ENCODE measurements at places on chromosomes 4 and X.
A peak's percentile ranks its signal among the peaks of the same experiment; 100 is the strongest.

DNA sequence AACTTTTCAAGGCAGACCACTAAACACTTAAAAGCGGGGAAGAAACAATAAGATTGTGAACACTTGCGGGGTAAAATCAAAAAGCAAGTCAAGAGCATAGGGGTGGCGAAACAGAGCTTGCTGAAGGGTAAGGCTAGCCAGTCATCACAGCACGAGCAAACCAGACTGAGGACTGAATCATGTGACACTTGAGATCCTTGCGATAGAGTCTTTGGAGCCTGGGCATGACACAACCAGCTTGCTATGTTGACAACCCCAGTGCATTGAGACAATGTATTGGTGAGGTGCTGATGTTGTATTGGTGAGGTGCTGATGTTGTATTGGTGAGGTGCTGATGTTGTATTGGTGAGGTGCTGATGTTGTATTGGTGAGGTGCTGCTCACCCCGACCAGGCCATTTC is 72.3 kb downstream of the SLIT2 start:
- DNase-seq: no peak

DNA sequence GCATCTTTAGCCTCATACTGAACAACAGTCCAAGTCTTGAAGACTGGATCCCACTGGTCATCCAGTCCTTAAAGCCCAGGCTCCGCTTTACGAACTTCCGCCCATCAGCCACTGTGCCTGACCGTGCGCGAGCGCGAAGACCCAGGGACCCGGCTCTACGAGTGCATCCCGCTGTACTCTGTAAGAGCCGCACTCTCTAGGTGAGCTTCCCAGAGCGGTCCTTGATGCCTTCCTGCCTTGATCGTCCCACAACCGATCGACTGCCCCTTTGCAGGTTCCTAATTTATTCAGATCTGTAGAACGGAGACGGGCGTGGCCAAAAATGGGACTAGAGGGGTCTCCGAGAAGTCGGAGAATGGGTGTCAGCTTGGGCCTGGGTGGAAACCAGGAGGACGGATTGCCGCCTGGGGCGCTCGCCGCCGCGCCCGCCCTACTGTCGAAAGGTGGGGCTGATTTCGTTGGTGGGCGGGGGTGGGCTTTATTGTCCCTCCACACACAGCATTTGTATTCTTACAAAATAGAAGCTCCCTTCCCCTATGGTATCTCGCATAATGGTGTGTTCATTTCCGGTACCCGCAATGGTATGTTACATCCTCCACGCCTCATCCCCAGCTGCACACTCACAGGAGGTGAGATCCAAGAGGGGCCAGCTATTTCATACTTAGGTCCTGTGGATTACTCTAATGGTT is 42.3 kb upstream of the FAM156A start:
- DNase-seq: no peak

DNA sequence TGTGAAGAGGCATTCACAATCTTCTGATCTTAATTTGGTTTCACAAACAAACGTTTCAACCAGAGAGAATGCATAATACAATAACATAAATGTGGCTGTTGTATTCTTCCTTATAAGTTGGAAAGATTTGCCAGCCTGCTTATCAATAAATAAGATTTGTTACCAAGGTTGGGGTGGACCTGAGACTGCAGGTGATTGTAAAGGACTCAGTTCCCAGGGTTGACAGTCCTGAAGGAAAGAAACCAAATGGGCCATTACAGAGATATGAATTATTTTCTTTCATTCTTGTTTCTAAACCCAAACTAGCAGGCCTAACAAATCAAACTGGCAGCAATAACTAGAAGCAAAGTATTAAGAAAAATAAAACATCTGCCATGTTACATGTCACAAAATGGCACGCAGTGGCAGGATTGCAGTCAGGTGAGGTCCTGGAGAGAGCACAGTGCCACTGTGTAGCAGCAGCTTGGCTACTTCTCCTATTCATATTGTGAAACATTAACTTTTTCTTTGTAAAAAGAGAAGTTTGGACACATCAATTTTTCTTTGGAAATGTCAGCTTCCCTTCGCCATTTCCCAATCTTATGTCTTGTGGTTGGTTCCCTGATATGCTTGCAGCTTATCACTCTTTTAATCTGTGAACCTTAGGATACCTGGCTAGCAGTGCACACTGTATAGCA is 133.8 kb upstream of the EMCN start:
- no peak for DNase-seq

GRCh38 chr4:94378047-94378446 is 35.4 kb upstream of the HPGDS start:
- DNase-seq: no peak

GRCh38 chrX:118356154-118356701 is 10.3 kb downstream of the WDR44 start:
- no peak for DNase-seq

GRCh38 chr4:78666830-78667258 is 109.3 kb upstream of the BMP2K start:
- no peak for DNase-seq

GRCh38 chrX:13372203-13372980 is 52.5 kb upstream of the ATXN3L start:
- DNase-seq: no peak

- DNase-seq: no peak
Measured at GRCh38 chr4:112083587-112084347, 61.5 kb upstream of the FAM241A start.

DNA sequence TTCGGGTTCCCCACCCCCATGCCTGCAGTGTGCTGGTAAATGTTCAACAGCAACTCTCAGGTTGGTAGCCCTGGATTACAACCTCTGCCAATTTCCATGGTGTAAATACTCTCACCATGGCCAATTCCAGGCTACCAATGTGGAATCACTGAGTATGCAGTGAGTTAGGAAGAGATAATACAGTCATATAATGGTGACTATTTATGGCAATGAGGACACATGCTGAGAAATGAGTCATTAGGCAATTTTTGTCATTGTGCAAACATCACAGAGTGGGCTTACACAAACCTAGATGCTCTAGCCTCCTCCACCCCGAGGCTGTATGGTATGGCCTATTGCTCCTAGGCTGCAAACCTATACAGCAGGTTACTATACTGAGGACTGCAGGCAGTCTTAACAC is 4.6 kb upstream of the CLDN24 start:
- DNase-seq: no peak

GRCh38 chrX:145735036-145735435 is 82.6 kb upstream of the SLITRK2 start:
- no peak for DNase-seq

- no peak for DNase-seq
Measured at GRCh38 chrX:92230628-92231027, 451.5 kb downstream of the PCDH11X start.

DNA sequence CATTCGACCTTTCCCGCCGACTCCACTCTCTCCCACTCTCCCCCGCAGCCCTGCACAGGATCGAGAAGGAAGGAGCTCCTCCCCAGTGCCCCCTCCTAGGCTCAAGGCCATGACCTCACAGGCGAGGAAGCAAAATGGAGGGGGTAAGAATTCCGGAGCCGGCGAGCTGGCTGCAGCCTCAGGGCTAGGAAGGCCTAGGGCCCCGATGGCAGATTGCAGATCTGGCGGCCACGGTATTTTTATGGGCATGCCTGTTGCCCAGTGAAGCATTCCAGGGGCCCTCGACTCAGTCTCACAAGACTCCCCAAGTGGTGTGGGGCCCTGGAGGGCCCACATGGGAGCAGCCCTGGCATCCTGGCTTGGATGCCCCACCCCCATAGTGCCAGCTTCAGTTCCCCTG is 942 bp upstream of the L1CAM start:
- DNase-seq: no peak

- DNase-seq: no peak
Measured at GRCh38 chrX:103483720-103484119, 35.6 kb downstream of the RAB40A start.

- peak; percentile 61 for DNase-seq
Measured at GRCh38 chr4:78776079-78776728, at the start of gene BMP2K. TSS of gene BMP2K (plus strand) at chr4:78776350. CDS start at chr4:78776544, 194 bp downstream.

DNA sequence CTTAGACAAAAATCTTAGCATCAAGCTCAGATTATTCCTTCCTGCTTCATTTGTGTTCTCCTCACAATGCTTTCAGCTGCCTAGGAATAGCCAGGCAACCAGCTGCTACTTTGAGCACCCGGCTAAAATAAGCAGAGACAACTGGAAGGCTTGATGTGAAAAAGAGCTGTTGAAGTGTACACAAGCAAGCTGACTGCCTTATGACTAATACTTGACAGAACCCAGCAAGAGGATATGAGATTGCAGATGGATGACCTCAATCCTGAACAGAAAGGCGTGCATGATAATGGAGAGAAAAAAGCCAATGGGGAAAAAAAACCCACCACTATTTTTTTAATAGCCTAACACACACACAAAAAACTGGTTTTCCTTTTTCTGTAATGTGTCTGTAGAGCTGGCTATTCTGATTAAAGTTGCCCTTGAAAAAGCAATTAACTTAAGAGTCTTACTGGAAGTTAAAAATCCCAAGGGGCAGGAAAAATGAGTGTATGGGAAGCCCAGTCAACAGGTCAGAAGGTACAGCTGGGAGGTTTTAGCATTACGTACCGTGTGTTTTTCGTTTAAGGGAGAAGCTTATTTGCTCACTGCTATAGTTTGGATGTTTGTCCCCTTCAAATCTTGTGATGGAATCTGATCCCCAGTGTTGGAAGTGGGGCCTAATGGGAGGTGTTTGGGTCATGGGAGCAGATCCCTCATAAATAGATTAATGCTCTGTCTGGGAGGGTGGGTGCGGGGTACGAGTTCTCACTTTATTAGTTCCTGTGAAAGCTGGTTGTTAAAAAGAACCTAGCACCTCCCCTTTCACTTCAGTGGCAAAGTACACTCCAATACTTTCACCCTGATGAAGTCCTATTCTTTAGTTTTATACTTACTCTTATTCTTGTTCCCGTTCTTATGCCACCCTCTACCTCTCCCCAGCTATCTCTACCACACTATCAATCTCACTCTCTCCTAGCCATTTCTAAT is 37.1 kb upstream of the HERC6 start:
- peak; percentile 63 for DNase-seq

DNA sequence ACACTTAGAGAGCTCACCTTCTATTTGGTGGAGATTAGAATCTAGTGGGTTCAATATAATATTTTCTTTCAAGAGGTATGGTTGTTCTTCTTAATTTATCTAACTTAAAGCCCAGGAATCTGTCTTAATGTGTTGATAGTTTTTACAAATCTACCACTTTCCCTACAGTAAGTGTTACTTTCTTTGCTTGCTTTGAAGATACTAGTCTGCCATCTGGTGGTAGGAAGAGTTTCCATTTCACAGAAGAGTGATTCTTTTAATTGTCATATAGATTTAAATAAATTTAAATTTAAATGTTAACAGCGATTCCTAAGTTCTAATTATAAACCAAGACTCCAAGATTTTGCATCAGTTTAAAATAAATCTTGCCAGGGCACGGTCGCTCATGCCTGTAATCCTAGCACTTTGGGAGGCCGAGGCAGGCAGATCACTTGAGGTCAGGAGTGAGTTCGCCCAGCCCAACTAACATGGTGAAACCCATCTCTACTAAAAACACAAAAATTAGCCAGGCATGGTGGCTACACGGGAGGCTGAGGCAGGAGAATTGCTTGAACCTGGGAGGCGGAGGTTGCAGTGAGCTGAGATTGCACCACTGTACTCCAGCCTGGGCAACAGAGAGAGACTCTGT is 43.5 kb downstream of the NUDT9 start:
- DNase-seq: peak; percentile 16

DNA sequence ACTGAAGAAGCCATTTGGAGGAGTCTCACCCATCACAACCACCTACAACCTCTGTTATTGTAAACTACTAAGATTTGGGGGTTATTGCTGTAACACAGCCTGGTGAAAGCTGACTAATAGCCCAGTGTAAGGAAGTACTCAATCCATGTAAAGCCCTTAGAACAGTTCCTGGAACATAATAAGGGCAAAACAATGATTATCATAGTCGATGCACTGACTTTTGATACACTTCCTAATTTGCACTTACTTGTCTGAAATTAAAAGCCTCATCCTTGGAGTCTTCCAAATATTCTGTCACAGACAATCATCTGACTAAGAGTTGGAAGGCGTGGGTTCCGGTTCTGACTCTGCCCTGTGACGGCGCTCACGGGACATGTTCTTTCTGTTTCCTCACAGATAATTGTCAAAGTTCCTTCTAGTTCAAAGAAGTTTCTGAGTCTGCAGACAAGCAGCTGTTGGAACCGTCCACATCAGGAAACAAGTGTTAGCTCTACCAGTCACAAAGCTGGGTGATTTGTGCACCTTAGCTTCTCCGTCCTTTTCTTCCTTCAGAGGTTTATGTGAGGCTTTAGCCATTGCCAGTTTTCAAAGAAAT is 33.4 kb upstream of the RASGEF1B start:
- no peak for DNase-seq

GRCh38 chr4:183057255-183057654 is 41.8 kb upstream of the WWC2 start:
- no peak for DNase-seq

DNA sequence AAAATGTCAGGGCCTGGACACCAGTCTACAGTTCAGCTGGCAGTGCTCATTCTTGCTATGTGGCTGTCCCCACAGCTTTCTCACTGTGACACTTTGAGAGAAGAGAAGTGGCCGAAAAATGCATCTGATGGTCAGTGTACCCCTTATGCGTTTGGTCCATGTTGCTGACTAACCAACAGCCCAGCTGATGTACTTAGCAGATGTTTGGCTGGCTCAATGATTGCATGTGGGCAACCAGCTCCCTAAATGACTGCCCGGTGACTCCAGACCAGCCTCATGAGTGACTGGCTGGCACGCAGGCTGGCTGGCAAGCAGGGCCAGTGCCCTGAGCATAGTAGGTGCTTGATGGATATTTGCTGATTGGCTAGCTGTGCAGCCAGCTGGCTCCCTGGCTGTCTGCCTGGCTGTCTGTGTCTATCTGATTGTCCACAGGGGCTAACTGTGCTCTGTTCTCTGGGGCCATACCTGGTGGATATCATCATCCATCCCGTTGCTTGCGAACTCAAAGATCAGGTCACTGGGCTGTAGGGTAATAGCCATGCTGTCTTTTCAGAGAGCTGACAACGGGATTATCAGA is 29.4 kb downstream of the ELF4 start:
- DNase-seq: no peak

DNA sequence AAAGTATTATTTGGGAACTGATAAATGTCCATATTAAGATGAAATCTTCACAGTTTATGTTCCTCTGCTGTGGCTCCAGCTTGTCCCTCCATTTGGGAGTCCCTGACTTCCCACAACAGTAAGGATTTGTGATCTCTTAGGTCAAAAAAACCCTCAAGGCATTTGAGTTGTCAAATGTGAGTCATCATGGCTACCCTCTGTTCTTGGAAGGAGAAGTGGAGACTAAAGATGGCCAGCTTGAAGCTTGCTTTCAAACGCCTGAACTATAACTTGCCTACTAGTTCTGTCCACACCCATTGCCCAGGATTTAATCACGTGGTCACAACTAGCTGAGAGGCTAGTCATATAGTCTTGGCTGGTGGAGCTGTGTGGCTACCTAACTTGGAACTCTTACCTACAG is 107.8 kb downstream of the CCNG2 start:
- no peak for DNase-seq

DNA sequence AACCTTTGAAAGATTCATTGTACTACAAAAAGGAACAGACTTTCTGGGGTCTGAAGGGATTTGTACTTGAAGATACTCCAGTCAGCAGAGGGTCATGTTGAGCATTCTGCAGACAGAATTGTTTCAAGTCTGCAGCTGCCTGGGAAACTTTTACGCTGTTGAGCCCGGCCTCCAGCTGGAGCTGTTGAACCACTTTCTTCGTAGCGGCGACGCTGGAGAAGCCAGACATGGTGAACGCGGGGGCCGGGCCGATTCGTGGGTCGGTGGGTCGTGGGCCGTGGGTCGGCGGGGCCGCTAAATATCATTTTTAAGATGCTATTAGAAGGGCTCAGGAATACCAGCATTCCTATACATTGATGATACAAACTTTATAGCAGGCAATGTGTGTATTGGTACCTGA is 12.0 kb upstream of the RTL9 start:
- no peak for DNase-seq
